ENCODE measurements at places on chromosomes 2 and 18.

DNA sequence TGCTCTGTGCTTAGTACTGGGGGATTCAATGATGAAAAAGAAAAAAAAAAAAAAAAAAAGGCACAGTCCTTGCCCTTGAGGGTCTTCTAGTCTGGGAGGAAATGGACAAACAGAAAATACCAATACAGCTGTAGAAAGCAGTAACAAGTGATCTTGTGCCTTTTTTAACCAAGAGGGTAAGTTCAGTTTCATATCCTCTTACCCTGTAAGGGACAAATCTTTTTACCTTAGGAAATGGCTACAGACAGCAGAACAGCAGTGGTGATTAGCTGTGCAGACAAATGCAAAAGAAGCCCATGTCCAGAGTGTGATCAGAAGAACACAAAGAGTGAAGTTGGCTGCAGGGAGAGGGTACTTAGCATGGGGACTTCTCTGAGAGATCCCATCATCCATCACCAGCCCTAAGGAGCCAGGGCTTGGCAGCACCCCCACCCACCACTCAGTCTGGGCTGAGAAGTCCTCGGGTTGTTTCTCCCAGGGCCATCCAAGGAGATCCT lies 102.9 kb downstream of the ALPK2 start:
- no peak for DNase-seq

DNA sequence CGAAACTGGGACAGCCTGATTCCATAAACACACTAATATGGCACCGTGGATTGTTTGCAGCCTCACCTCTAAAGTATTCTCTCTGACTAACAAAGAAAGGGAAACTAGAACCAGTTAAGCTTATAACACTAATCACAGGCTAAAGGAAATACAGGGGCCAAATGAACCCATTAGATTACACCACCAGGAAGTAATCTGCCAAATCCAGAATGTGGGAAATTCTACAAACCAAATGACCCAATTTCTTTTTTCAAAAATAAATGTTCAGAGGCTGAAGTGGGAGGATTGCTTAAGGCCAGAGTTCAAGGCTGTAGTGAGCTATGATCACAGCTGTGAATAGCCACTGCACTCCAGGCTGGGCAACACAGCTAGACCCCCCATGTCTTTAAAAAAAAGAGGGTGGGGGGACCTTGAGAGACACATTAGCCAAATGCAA lies 1.5 kb upstream of the MPPE1 start:
- DNase-seq, result no peak

- DNase-seq, result no peak
These were observed 45.6 kb upstream of the ITGAV start for GRCh38 chr2:186544255-186544675.

DNA sequence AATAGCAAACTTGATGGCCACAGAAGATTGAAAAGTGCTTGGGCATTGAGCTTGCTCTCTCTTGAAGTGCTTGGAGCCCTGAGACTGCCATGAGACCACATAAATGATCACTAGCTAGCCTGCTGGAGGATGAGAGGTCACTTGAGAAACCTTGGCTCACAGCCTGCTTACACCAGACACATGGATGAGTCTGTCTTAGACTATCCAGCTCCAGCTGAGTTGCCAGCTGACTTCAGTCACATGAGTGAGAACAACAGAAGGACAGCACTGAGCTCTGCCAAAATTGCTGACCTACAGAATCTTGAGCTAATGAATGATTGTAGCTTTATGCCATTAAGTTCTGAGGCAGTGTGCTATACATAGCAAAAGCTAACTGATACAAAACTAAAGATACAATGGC lies 18.1 kb downstream of the NABP1 start:
- DNase-seq, result no peak

All from CD4-positive, alpha-beta T cell treated with Interferon gamma for 1 hour (primary cell).